ENCODE measurements at places on chromosomes 3 and 15.

DNA sequence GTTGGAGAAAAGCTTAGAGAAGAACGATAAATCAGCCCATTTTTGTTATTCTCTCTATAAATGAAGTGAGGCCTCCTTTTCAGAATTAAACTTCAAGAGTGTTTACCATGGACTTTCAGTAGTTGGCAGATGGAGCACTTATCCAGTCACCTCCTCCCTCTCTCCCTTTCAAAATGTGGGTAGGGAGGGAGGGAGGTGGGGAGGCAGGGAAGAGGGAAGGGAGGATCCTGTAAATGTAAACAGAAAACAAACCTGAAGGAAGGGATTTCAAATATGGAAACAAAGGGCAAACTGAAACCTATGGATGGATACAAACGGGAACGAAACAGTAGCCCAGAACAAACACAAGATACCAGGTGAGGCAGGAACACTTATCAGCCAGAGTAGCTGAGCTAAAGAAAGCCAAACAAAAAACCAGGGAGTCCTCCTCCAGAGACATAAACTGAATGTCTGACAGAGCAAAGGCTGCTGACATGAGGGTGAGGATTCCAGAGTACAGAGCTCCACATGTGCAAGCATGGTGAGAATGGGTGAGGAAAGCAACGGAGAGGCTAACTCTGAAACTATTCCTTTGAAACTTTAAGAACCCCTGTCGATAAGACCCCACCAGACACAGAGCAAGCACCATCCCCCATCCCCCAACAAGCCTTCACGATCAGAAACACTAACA lies 41.0 kb upstream of the GP5 start:
- no peak for DNase-seq

GRCh38 chr3:112111785-112112402 lies 21.2 kb downstream of the GCSAM start:
- peak; percentile 6 for DNase-seq

DNA sequence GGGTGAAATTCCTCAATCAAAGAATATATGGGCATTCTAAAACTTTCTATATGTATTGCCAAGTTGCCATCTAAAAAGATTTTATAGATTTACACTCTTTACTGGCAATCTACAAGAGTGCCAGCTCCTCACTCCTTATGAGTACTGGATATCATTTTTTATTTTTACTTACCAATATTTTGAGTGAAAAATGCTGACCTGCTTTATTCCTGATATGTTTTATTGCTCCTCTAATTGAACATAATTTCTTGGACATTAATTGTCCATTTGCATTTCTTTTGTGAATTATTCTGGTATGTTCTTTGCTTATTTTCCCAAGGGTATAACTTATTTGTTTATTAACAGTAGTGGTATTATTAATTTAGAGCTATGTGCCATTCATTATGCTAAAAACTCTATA lies 96.8 kb downstream of the ECT2 start:
- no peak for DNase-seq

DNA sequence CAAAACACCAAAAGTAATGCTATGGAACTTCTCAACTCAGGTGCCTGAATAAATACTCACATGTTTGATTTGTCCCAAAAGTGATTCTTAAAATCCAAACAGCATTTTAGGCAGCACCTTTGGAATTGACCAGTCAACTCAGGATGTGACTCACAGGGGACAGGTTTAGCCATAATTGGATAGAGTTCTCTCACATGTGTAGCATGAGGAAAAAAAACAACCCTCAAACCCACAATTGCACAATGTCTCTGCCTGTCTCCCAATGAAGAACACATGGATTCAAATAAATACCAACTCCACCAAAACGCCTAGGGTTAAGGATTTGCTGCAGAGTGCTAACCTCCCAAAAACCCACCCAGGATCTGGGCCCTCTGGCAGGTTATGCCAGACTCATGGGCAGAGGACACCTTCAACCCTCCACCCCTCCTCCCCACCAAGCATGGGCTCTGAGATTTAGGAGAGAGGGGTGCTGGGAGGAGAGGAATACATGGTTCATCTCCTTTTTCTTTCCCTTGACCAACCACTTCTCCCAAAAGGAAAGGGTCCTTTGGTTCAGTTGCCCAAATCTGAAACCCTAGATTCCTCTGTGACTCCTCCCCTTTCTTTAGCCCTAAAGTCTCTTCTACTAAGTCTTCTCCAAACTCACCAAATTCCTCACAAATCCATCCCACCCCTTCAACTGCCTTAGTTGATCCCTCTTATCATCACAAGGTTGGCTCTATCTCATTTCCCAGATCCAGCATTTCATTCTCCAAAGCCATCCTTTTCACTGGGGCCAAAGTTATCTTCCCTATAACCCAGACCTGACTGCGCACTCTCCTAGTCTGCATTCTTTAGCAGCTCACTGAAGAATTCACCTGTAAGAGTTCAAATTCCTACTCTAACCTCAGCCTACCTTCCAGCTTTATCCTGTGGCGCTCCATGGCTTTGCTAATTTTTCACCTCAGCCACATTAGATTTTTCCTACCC lies 7.7 kb downstream of the RYK start:
- DNase-seq: no peak

GRCh38 chr3:171125010-171125409 lies 98.5 kb upstream of the SLC2A2 start:
- no peak for DNase-seq

DNA sequence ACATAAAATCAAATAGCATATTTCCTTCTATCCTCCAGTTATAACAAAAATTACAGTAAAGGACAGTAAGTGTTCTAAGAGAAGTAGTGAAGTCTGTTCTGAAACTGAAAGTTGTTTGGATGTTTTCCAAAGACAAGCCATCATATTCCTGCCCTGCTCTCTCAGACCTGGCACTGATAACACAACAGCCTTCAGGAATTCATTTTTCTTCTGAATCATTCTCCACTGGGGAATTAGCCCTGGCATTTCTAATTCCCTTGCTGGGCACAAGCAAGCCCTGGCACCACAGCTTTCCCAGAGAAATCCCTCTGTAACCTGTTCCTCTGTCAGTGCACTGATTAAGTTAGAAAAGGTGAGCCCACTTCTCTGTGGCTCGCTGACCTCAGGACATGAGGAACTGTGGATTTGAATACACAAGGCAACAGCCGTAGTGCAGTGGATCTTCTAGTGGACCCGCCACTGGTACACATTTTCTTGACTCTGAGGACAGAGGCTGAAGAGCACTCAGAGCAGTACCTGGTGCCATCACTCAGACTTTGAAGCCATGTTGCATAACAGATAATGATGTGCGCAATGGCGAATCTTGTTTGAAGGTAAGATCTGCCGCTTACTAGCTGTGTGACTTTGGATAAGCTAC lies 61.6 kb downstream of the WWTR1 start:
- DNase-seq: no peak

GRCh38 chr3:71066849-71067261 lies 516.7 kb downstream of the FOXP1 start:
- no peak for DNase-seq

DNA sequence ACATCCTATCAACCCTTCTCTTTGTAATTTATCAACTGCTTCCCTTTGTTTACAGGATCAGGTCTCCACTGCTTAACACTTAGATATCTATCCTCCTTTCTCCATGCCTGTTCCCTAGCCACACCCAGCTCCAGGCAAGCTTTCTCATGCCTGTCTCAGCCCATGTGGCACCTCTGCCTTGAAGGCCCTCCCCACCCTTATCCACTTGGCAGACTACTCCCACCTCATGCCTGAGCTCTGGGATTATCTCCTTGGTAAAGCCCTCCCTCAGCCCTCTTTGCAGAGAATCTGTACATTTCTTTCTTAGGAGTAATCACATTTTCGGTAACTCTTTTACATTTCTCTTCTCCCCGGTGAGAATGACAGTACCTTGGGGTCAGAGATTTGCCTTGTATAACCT lies 96.0 kb downstream of the ATP1B3 start:
- no peak for DNase-seq

DNA sequence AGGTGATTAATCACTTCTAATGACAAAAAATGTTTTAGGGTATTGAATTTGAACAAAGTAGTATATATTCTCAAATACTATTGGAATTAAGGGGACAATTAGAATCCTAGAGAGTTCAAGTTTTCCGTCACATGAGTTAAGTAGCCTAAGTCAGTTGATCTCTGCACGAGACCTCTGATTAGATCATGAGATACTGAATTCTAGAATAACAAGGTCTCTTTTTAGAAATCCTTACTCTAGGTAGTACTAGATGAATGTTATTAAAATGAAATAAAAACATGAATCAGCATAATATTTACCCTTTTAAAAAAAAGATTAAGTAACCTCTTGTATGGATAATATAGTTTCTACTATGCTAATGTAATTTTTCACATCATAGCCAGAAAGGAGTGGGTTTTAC lies 43.4 kb downstream of the MYO5A start:
- DNase-seq: no peak

GRCh38 chr15:64373360-64373759 lies 7.9 kb downstream of the PCLAF start:
- DNase-seq: no peak

GRCh38 chr3:133998691-133999241 lies 31.0 kb downstream of the SLCO2A1 start:
- no peak for DNase-seq

DNA sequence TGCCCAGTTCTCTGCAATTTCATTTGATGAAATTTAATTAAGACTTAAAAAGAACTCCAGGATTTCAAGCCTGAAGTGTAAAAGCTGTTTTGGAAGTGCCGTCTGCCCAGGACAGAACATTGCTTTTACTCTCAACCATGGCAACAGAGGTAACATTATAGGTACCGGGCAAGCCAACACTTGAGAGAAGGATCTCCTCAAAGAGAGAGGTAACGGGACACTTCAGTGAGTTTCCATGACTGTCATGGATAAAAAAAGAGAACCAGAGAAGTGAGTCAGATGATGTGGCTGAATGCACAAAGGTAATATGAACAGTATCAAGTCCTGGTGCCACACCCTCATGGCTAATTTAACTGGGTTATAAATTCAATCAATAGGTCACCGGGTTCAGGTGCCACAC lies 130.2 kb upstream of the LMOD3 start:
- DNase-seq: no peak

DNA sequence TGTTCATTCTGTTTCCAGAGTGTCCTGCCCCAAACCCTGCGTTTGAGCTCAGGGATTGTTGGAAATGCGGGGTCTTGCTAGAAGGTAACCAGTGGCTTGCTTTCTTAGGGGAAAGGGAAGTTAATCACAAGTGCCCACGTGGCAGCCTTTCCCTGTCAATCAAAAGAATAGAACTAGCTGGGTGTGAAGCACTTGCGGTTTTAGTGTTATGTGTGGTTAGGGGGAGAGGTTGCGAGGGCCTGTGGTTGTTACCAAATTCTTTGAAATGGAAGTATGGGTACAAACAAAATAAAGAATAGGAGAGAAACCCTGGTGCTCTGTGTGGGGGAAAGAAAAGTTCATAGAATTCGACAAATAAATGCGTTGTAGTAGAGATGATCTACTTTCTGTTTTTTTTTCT lies 67.6 kb downstream of the FNDC3B start:
- DNase-seq: peak; percentile 13
